GM20000 (cell line): ENCODE measurements at places on chromosomes 12 and 14.

DNA sequence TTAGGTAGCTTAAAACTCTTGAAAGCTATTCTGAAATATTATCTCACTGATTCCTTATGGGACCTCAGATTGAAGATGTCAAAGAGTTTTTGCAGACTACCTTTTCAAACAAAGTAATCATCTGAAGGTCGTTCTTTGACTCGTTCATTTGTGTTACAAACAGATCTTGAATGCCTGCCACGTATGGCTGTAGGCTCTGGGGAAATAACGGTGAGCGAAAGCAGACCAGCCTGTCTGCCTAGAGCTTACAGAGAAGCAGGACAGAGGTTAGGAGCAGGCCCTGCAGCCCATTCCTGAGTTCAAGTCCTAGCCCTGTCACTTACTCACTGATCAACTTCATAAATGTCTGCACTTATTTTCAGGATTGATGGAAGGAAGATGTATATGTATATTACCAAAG lies 83.6 kb downstream of the FLRT2 start:
- DNase-seq, result no peak

DNA sequence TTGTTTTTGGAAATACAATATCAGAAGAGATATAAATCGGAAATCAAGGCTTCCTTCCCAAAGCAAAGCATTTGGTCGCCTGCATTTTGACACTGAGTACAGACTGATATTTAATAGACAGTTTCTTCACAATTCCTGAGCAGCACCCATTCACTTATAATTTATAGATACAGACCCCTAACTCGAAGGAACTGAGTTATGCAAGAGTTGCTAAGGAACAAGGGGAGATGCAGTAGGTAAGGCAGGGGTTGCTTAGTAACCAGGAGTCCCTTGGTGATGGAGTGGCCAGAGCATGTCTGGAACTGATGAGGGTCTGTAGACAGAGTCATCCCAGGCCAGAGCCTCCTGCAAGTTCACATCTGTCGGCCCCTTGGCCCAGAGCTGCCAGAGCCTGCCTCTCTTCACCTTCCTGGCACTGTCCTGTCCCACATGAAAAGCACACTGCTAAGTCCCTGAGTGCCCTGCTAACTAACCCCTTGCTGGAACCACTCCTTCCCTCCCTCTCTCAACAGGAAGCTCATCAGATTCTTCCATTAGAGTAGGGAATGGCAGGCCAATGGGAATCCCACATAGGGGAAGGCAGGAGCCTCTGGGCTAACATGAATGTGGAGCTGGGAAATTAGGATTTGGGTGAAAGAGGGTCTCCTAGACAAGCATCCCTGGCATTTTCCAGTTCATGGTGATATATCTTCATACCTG lies 3.6 kb upstream of the DHRS2 start:
- DNase-seq, result no peak

GRCh38 chr12:49706351-49707127 lies 666 bp downstream of the FMNL3 start:
- peak; percentile 34 for DNase-seq

GRCh38 chr12:89939522-89940215 lies 231.0 kb upstream of the ATP2B1 start:
- DNase-seq, result no peak

DNA sequence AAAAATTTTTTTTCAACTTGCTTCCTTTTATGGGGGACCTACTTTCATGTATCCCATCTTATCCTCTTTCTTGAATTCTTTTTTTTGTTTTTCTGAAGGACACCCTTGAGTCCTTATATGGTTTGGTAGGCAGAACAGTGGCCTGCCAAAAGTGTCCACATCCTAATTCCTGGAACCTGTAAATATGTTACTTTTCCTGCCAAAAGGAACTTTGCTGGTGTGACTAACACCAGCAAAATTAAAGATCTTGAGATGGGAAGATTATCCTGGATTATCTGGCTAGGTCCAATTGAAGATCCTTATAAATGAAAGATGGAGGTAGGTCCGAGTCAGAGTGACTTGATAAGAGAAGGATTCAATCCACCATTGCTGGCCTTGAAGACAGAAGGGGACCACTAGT lies 5.3 kb downstream of the NUBPL start:
- DNase-seq, result no peak

- no peak for DNase-seq
Observed at GRCh38 chr14:37048666-37049071, 123.7 kb downstream of the SLC25A21 start.

DNA sequence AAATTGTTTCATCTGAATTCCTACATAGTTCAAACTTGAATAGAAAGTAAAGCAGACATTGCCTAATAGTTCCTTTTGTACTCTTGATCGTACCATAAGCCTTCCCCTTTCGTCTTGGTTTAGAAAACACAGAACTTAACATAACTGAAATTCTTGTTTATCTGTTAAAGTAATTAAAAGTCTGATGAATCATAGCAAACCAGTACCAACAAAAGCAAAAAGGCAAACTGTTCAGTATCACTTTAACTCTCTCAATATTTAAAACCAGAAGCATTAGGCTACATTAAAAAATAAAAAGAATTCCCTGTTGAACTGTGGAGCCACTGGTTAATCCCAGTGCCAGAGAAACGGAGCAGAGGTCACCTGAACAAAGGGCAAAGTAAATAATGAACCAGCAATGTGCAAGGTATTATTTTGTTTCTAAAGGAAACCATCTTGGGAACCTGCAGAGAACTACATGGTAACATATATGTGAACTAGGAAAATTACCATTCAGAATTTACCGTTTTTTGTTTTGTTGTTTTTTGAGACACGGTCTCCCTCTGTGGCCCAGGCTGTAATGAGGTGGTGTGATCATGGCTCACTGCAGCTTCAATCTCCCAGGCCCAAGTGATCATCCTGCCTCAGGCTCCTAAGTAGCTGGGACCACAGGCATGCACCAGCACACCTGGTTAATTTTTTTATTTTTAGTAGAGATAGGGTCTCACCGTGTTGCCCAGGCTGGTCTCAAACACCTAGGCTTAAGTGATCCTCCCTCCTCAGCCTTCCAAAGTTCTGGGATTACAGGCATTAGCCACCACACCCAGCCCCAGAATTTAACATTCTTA lies 17.1 kb upstream of the HIGD1C start:
- no peak for DNase-seq

DNA sequence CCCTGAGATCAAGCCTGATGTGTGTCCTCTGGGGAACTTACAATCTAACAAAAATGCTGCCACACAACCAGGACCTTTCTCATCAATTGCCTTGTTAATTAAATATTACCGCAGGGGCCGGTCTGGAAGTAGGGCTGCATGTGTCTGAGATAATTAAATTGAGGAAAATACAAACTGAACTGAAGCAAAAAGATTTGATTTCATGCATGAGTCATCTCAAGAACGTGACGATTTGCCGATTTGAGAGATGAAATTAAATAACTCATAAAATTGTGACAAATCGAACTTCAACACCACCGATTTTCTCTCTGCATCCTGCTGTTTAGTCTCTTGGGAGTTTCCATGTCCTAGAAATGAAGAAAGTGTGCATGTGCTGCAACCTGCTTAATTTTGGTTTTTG lies 94.6 kb upstream of the DAAM1 start:
- DNase-seq, result no peak

DNA sequence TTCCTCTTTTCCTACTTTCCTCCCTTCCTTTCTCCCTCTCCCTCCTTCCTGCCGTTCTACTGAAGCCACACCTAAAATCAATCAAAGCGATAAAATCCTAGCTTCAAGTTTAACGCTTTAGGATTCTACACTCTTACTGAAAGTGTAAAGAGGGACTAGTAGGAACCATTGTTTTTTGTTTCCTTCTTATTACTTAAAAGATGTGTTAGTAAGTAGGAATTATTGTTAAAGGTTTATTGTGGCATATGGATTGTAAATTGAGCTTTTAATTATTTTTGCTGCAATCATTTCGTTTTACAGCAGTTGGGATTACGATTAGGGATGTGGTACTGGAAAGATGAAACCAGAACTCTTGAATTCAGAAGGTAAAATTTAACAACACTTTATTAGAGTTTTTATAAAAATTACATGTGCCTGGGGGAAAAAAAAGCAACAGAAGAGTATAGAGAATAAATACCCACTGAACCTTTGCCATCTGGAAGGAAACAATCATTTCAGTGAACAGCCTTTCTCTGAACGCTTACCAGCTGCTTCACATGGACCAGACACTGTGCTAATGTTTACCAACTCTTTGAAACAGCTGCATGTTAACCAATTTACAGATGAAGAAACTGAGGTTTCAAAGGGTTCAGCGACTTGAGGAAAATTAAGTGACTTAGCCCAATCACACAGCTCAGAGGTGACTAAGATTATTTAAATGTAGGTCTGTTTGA lies 1.0 kb downstream of the PPP1R36 start:
- no peak for DNase-seq
